NCI-H1417 (cell line): ENCODE measurements at places on chromosomes 3 and 15.
A peak's percentile ranks its signal among the peaks of the same experiment; 100 is the strongest.

DNA sequence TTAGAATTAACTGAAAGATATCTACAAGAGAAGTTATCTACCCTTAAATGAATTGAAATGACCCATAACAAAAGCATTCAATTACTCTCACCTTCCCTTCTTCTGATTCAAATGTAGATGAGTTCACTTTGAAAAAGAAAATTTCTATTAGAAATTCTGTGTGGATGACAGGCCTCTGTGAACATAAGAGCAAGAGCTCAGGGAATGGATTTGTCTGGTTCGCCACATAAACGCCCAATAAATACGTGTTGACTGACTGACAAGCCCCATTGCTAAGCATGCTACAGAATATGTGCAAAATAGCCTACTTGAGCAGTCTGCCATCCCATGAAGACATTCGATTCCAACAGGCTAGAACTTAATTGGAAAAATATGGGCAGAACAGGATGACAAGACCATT is 315.9 kb downstream of the MECOM start:
- no peak for DNase-seq

DNA sequence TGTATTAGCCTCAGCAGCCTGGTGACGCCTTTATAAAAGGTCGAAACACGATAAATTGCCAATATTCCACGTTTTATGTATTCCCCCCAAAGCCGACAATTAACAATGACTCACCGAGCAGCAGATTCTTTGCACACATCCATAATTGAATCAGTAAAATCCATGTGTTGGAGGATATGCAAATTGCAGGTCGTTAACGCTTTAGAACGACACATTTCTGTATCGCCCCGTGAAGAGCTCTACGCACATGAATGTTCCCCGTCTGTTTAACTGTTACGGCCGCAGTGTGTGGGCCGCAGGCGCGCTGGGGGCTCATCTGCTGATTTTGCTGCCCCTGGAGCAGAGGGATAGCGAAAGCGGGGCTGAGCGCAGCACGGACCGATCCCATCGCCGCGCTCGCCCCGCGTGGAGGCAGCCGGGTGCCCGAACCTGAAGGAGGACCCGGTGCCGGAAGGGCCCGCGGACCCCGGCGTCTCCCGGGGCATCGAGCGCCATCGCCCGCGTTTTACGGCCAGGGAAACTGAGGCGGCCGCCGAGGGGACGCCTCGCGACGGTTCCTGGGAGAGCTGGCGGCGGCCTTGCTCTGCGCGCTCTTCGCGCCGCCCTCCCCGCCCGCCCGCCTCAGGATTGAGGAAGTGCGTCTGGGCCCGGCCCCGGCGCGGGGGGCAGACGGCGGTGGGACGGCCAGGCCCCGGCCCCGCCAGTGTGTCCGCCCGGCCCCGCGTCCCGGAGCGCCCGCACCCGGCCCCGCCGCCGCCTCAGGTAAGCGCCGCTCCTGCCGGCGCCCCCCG is at the start of gene LRRK1:
Gene LRRK1 (plus strand): TSS at position 668 of the 791 bp plus-strand sequence. CDS start 5,276 bp downstream, outside the sequence.
- DNase-seq: peak; percentile 52

GRCh38 chr3:55750525-55750924 is 263.4 kb upstream of the WNT5A start:
- no peak for DNase-seq

DNA sequence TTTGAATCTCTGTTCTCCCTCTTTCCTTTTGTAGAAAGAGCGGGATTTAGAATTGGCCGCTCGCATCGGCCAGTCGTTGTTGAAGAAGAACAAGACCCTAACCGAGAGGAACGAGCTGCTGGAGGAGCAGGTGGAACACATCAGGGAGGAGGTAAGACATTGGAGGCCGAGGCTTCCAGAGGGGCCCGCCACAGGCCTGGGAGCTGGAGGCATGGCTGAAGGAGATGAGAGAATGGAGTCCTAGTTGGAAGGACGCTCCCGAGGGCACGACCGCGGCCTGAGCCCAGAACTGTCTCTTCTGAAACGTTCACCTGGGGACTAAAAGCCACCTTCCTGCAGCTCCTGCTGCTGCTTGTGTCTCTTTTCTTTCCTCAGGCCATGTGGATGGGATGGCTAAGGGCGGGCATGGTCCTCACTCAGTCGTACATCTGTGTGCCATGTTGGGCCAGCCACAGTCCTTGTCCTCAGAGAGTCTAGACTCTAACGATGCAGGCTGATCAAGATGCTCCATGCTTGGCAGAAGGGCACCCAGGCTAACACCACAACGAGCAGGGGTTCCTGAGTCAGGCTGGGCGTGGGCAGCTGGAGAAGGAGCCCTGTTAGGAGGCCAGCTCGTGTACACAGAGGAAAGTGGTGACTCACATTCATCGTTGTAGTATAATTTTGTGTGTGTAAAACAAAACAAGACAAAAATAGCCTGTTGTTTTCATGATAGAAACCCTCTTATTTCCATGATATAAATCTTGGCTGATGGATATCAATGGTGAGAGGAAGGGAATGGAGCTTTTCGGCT is 81.1 kb downstream of the CCK start:
- no peak for DNase-seq

- DNase-seq: no peak
Measured at GRCh38 chr3:195117978-195118581, 152.9 kb downstream of the XXYLT1 start.

- no peak for DNase-seq
Measured at GRCh38 chr15:43253431-43254403, 13.0 kb downstream of the TGM5 start.

DNA sequence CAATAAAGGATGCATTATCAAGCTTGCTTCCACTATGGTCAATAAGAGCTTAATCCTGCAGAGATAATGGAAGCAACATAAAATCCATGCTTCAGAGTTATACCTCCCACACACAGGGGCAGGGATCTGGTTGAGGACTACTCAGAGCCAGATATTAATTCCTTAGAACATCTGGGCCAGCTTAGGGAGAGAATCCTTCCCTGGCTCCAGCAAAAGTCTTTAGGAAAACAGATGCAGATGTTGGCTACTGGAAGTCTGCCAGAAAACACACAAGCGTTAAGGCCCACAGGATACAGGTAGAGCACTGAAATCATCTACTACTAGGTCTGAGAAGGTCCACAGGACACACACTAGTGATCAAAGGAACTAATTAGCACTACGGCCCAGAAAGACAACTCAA is 25.2 kb downstream of the TMEM202 start:
- DNase-seq: no peak

DNA sequence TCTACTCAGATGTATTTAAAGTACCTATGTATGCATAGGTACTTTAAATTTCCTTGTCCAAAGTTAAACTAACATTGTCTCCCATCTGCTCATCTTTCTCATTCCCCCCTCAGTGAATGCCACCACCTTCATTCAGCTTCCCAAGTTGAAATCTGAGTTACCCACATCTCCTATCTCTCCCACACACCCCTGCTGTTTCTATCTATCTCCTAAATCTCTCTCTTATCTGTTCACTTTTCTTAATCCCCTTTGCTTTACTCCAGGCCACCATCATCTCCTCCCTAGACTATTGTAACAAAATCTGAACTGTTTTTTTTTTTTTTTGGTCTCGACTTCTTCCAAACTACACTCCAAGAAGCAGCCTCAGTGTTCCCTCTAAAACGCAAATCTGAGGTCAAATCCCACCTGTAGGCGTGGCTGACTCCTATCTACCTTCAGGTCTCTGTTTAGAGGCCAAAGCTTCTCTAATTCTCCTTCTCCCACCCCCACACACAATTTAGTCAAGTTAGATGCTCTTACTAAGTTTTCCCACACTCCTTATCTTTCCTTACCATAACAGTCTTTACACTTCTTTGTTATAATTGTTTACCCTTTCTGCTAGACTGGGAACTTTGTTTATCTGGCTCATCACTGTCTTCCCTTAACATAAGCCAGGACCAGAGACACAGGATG is 3.5 kb upstream of the NEO1 start:
- no peak for DNase-seq

DNA sequence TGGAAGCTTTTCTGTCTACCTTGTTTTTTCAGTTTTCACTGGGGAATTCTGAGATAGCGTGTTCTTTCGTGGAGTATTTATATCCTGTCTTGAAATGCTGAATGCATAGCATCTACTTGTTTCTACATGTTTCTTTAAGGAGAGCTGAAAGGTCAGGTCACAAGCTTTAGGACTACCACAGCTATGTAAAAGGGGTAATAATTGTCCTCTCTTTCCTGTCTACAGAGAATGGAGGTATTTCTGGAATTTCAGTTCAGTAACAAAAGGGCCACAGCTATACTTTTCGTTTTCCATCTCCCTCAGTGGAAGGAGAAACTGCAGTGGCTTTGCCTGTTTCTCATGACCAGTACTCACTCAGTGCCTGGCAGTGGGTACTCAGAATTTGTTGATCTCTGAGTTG is 4.7 kb downstream of the INAFM2 start:
- DNase-seq: no peak

GRCh38 chr15:62618846-62619504 is 423.6 kb upstream of the TPM1 start:
- no peak for DNase-seq

- no peak for DNase-seq
Measured at GRCh38 chr3:4551051-4551711, 58.0 kb downstream of the ITPR1 start.

DNA sequence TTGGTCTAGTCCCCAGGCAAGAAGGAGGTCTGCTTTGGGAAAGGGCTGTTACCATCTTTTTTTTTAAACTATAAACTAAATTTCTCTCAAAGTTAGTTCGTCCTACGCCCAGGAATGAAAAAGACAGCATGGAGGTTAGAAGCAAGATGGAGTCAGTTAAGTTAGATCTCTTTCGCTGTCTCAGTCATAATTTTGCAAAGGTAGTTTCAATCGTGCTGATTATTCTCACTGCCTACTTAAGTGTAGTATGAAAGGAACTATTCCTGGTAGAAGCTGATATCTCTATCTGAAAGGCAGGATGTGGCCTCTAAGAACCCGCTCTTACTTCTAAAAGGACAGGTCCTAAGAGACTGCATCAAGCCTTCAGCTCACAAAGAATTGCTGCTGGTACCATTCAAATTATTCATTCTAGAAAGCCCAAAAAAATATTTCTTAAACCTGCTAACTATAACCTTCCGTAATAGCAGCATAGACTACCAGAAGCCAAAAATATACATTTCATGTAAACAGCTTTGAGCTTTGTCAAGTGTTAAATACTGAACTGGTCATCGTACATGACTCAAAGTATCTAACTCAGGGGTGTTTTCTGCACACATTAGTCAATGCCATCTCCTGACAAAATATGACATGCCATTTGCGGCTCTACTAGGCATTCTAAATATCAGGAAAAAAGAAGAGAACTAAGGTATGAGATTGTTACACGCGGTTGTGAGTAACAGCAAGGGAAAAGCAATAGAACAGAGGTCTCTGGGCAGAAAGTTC is 96.0 kb upstream of the CCDC80 start:
- no peak for DNase-seq

GRCh38 chr3:8875836-8876235 is 87.4 kb downstream of the RAD18 start:
- no peak for DNase-seq

- DNase-seq: no peak
Measured at GRCh38 chr3:172467170-172467824, 19.0 kb upstream of the GHSR start.

- DNase-seq: no peak
Measured at GRCh38 chr3:48202632-48203031, 14.4 kb upstream of the CDC25A start.

DNA sequence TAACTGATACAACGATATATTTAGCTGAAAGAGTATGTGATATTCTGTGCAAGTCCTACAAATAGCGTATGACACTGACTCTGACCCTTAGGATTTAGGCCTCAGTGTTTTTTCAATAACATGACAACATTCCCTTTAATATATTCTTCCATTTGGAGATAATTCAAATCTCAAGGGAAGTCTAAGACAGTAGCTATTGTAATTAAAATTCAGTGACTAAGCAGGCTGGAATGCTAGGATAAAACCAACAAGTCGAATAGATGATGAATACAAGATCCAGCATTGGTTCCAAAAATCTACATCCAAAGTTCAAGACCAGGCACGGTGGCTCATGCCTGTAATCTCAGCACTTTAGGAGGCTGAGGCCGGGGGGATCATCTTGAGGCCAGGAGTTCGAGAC is 56.2 kb downstream of the QTRT2 start:
- DNase-seq: no peak

DNA sequence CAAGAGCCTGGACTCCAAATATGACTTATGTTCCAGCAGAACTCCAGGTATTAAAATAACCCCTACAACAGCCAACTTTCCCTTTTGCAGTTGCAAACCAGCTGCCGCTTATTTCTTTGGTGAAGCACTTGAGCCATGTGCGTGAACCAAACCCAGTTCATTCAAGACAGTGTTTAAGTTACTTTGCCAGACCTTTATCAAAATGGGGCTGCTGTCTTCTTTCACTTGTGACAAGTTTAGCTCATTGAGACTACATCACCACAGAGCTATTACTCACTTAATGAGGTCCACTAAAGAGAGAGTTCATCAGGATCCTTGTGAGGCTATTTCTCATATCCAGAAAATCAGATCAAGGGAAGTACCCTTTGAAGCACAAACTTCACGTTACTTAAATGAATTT is 2.4 kb upstream of the XRN1 start:
- no peak for DNase-seq

DNA sequence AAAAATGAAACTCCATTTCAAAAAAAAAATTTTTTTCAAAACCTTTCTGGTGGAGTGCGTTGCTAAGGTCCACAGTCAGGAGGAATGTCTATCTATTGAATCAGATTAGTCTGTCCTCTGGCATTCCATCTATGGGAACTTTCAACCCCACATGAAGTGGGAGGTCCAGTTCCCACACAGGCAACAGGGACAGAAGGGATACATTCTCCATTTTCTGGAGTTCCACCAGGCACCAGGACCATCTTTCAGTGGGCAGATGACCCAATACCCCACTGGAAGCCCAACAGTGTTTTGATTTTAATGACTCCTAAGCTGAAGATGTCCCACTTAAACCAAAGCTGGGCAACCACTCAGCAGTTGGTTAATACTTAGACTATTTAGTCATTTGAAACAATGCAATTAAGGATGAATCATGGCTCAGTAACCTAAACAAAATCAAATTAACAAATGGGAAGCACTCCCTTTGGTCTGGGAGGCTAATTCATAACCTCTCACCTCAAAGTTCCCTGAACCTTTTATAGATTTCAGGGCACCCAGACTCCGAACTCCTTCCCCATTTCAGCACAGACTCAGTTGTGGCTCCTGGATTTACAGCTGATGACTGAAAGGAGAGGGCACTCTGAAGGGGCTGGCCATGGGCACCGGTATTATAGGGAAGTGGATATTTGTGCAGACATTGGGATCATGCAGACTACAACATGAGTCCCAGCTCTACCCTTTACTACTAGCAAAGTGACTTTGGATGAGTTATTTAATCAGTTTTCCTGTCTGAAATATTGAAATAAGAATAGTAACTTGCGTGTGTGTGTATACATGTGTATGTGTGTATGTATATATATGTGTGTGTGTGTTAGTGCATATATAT is 264.3 kb upstream of the LRTM1 start:
- no peak for DNase-seq

DNA sequence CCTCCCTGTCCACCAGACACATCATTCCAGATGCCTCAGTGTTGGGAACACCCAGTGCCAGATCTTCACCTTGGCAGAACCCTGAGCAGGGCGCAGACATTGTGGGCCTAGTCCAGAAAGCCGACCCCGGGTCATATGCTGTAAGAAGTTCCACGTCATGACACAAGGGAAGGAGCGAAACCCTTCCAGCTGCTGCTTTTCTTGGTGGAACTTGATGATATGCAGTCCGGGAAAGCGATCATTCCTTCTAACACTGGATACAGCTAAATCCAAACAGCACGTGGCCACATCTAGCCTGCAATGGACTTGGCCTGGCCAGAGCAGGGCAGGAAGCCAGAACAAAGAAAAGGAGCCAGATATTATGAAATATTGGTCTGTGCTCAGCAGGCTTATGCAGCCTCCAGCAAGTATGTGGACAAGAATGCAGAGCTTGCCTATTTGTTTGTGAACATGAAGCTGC is 22.0 kb downstream of the GASK1A start:
- no peak for DNase-seq

- no peak for DNase-seq
Measured at GRCh38 chr3:188497021-188497420, 343.1 kb downstream of the LPP start.
